ENCODE measurements at places on chromosomes 16 and 17.

DNA sequence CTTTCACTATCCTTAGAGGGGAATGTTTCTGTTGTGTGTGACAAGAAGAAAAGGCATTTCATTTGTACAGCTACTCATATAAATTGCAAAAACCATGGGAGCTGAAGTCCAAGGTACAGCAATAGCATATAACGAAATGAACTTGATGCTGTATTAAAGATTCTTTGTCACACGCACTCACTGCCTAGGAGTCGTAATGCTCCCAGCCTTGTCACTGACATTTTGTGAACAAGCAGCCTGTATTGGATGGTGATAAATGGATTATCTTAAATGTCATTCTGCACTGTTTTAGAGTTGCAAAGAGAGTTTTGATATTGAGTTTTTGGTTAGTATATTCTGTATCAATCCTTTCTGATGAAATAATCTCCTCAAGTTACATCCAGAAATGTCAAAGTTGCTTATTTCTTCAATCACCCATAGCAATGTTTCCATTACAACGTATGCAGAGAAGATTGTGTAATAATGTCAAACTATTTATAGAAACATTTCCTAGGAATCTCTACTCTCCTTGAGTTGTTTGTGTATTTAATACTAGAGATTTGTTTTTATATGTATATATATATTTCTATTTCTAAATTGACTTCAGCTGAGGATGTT lies 270.6 kb downstream of the FTO start:
- DNase-seq = no peak

DNA sequence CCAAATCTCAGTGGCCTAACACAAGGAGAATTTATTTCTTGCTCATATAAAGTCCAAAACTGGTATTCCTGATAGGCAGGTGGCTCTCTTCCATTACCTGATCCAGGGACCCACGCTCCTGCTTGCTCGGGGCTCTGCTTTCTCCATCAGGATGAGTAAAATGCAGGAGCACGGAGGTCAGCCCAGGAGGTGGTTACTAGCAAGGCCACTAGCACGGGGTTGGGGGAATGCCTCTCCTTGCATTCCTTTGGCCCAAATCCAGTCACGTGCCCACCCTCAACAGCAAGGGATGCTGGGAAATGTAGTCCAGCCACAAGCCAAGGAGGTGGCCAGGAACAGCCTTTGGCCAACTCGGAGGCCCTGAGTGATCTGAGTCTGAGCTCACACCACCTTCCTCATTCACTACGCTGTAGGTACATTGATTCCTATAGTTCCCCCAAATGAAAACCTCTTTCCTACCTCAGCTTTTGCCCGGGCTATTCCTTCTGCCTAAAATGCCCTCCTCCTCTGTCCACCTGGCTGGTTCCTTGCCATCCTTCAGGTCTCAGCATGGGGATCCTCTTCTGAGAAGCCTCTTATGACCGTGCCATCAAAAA lies 38.3 kb upstream of the HAPSTR1 start:
- DNase-seq = peak; percentile 21

DNA sequence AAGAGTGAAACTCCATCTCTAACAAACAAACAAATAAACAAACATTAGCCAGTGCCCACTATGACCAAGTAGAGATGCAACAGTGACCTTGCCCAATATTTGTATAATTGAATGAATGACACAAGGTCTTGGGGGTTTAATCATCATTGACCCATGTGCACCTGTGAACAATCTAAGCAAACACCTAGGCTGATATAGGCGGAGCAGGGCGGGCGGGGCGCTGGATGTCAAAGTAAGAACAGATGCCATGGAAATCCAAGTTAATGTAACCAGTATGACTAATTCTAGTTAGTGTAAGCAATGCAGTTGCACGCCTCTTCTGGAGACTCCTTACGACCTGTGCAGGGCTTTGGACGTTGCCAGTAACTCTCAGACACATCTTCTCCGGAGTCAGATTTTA lies 17.6 kb downstream of the RCVRN start:
- DNase-seq = no peak

DNA sequence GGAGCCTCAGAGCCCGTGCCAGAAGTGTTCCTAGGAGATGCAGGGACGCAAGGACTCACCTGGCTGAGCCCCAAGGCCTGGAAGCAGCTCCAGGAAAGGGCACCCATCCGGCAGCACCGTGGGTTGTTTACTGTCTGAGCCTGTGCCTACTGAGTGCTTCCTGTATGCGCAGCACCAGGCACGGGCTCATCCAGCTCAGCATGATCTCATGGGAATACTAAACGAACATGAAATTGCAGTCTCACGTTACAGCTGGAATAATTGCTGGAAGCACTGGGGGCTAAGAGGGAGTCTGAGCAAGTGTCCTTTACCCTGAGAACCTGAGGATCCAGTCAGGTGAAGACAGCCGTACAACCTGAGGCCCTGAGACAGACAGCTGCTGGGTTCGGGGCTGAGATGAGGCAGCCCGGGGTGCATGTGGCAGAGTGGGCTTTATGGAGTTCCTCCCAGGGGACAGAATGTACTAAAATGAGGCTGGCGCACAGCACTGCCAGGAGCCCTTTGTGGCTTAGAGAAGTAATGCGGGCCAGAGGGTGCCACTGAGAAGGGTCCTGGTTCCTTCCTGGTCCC lies 5.4 kb downstream of the CTRL start:
- DNase-seq = no peak

DNA sequence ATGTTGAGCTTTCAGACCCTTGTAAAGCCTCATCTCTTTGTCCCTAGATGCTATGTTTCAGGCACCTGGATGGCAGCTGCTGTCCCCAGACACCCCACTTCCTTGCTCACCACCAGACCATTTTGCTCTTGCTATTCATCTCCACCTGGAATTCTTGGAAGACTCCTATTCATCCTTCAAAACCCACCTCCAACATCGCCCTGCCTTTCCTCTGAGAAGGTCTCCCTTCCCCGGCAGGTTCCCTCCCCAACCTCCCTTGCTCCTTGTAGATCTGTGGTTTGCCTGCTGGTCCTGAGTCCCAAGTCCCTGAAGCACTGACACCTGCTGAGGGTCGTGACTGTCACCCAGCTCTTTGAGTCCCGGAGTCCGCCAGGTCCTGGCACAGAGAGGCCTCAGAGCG lies 9.9 kb downstream of the ZNF469 start:
- no peak for DNase-seq

DNA sequence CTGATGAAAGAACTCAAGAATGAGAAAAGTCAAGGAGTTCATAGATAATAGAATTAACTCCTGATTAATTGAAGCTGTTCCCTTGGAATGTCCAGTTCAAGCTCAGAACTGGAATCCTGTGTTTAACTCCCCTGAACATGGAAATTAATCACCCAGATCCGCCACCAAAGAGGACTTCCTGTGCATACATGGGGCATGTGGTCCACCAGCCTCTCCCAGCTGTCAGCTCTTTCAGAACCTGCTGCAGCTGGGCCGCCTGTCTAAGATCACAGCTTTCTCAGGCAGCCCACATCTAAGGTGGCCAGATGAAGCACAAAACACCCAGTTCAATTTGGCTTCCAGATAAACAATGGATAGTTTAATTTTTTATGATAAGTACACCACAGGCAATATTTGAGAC lies 203.7 kb upstream of the COX10 start:
- DNase-seq = no peak

DNA sequence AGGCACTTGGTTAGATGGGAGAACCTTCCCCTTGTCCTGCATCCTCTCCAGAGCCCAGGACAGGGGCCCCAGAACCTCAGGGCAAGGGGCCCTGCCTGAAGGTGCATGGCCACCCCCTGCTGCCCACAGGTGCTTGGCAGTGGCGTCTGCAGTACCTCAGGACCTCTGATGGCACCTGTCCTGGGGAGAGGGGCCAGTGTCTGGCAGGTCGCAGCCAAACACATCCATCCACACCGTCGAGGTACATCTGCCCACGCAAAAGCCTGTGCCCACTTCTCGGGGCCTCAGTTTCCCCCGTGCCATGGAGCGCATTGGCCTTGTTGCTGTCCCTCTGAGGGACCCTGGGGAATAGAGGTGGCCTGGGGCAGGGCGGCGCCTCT lies 9.3 kb downstream of the MAP2K3 start:
- no peak for DNase-seq
